Colonic mucosa (tissue), 4 donors: ENCODE measurements at places on chromosomes 5 and 9.

DNA sequence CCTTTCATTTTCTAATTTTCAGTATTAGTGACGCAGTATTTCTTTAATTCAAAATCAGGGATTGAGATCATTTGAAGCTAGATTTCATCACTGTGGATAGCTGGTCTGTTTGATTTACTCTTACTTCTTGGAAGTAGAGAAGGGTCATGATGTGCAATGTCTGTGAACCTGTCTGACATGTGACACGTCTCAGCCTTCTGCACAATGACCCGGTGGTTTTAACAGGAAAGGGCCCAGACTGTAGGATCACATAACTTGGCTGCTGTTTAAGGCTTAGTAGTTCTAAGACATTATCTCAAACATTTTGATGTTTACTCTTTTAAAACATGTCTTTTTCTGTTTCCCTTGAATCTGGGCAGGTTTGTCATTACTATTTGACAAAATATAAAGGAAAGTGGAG lies 823.3 kb upstream of the NUDT12 start:
- H3K27me3 ChIP-seq, result no peaks in the 10 kb centered on the region
- no peak for DNase-seq
- H3K4me1 ChIP-seq, result no peaks in the 10 kb centered on the region
- H3K27ac ChIP-seq, result no peak overlapping the region
- H3K36me3 ChIP-seq, result no peaks in the 10 kb centered on the region
- H3K4me3 ChIP-seq, result no peak overlapping the region

GRCh38 chr5:133267601-133268000 lies 215.8 kb downstream of the HSPA4 start:
- H3K4me1 ChIP-seq, result no peaks in the 10 kb centered on the region
- no peak overlapping the region for H3K4me3 ChIP-seq
- no peaks in the 10 kb centered on the region for H3K27me3 ChIP-seq

DNA sequence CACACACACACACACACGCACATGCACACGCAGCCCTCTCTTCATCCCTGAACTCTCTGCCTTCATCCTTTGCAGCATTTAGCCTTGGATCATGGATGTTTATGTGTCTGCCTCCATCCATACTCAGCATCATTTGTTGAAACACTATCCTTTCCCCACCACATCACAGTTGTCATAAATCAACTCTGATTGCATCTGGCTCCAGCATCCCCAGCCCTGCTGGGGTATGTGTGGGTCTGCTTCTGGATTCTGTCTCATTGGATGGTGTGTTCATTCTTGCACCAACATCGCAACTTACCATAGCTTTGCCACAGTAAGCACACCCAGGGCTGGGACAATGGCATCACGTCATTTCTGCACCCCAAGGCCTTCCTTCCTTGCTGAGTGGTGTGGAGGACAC lies 175.4 kb downstream of the RGS3 start:
- no peak for DNase-seq
- no peaks in the 10 kb centered on the region for H3K4me1 ChIP-seq
- H3K27ac ChIP-seq, result no peak overlapping the region
- H3K36me3 ChIP-seq, result no peaks in the 10 kb centered on the region
- no peak overlapping the region for H3K4me3 ChIP-seq

DNA sequence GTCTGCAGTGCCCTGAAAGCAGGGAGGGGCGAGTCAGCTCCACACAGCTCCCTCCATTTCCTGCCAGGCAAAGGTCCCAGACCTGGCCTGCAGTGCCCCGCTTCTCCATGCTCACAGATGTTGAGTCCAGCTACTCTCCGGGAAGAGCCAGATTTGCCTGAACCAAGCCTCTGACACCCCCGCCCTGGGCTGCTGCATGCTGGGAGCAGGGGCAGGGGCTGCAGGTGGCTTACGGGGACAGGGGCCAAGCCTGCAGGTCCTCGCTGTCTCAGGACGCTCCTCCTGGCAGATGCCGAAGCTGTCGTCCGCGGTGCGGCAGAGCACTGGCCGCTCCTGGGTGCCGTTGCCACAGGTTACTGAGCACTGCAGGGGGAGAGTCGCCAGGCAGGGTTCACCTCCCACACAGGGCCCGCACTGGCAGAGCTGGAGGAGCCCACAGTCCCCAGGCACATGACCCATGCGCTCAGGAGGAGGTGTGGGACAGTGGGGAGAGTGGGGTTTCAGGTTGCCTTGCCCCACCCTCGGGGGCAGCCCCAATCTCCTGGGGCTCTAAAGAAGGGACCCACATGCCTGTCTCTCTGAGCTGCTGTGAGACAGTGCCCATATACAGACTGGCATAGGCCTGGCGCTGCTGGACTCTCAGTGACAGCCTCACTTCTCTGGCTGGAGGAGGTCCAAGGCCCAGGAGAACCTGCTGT lies 62.4 kb downstream of the ZNF354C start:
- H3K27ac ChIP-seq, result no peak overlapping the region
- no peaks in the 10 kb centered on the region for H3K36me3 ChIP-seq
- no peaks in the 10 kb centered on the region for H3K27me3 ChIP-seq
- peak; percentile 12 for DNase-seq
- H3K4me1 ChIP-seq, result no peaks in the 10 kb centered on the region

GRCh38 chr5:131224387-131225201 lies 39.3 kb upstream of the CDC42SE2 start:
- no peak overlapping the region for H3K4me3 ChIP-seq
- peak overlapping the region; percentile 83 for H3K27ac ChIP-seq
- peak; percentile 46 for DNase-seq
- H3K27me3 ChIP-seq, result no peaks in the 10 kb centered on the region
